ENCODE measurements at places on chromosomes 16 and 17.

- DNase-seq = no peak
Observed at GRCh38 chr16:63230421-63231040, 1194.3 kb upstream of the CDH8 start.

- DNase-seq = no peak
Observed at GRCh38 chr17:71113347-71113746, 944.0 kb downstream of the KCNJ2 start.

GRCh38 chr16:50731130-50731988 lies 10.5 kb upstream of the CYLD start:
- DNase-seq = no peak

- no peak for DNase-seq
Observed at GRCh38 chr17:1083451-1084187, 86.7 kb downstream of the TIMM22 start.

DNA sequence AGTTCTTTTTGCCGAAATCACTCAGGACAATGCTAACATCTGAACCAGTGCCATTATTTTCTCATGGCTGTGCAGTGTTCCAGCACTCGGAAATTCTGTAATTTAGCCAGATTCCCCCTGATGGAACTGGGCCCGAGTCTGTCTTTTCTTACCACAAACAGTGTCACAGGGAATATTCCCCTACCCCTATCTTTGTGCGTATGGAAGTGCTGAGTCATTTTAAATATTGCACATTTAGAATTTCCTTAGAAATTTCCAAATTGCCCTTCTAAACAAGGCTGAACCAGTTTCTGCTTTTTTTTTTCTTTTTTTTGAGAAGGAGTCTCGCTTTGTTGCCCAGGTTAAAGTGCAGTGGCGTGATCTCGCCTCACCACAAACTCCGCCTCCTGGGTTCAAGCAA lies 88.0 kb upstream of the CREBBP start:
- no peak for DNase-seq

DNA sequence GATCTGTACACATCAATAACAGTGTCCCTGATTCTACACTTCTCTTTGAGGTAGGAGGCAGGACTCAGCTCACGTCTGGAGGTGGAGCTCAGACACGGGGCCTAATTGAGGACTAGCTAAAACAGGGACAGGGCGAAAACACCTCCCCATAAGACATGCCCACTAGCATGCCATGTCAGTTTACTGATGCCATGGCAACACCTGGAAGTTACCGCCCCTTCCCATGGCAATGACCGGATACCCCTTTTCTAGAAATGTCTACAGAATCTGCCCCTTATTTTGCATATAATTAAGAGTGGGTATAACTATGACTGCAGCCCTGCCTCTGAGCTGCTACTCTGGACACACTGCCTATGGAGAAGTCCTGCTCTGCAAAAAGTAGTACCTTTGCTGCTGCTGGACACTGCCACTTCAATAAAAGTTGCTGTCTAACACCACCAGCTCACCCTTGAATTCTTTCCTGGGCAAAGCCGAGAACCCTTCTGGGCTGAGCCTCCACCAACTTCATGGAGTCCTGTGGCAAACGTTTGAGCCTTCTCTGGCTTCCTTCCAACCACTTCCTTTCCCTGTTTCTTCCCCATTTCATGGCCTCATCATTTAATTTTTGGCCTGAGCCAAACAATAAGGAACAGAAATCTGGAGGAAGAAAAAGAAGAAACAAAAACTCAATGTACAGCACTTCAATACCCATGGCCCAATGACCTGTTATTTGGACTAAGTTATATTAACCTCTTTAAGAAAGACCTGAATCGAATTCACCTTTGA lies 21.0 kb downstream of the PHB1 start:
- no peak for DNase-seq

DNA sequence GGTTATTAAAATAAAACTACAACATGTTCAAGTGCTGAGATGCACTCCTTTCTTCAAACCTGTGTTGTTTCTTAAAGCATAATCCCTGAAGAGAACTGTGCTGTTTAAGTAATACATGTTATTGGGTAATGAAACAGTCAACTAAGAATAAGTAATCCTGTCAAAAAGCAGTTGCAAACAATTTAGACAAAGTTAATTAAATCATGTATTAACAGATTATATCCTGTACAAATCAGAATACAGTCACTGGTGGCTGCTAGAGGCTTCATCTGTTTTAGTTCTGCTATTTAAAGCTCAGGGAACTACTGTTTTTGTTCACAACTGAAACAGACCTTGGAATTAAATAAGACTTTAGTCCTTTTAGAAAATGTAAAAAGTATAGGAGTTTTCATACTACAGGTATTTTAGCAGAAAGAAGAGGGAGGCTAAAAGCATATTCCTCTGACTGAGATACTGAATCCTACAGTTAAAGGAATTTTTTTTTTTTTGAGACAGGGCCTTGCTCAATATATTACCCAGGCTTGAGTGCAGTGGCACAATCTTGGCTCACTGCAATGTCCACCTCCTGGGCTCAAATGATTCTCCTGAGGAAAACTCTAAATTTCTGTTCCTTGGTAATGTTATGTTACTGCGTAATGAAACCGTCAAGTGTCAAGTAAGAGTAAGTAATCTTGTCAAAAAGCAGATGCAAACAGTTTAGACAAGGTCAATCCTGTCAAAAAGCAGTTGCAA lies 27.3 kb upstream of the ITGA2B start:
- no peak for DNase-seq

GRCh38 chr16:67302076-67302475 lies 22.7 kb downstream of the PLEKHG4 start:
- DNase-seq = no peak

GRCh38 chr17:66087073-66087472 lies 104.9 kb downstream of the CEP112 start:
- no peak for DNase-seq

GRCh38 chr16:59848296-59848695 lies 1114.2 kb upstream of the GOT2 start:
- no peak for DNase-seq
